ENCODE measurements at places on chromosomes 5 and 9. TPM values are rescaled to one million over a fixed set of nuclear protein-coding genes. Genes with fewer than 3 reads are reported as not detected.

The PCDHGA11 gene
- total RNA-seq, result 12.5 TPM

The PCDHGC5 gene
- total RNA-seq, result 3.7 TPM

The SLC46A2 gene
- 3.1 TPM for total RNA-seq

The KIF27 gene
- total RNA-seq, result 18.9 TPM

The C9orf153 gene
- total RNA-seq, result 3.0 TPM

The DMRT2 gene
- total RNA-seq, result 1.0 TPM

The SH3PXD2B gene
- total RNA-seq, result 24.3 TPM

The C9orf50 gene
- not detected for total RNA-seq

The NME5 gene
- 6.7 TPM for total RNA-seq

The CHSY3 gene
- total RNA-seq, result 23.4 TPM

The LCN15 gene
- not detected for total RNA-seq

The DOCK8 gene
- total RNA-seq, result 12.5 TPM

The SLIT3 gene
- total RNA-seq, result 109 TPM

The SCGB3A1 gene
- total RNA-seq, result not detected

The SOHLH1 gene
- not detected for total RNA-seq

The NDST1 gene
- total RNA-seq, result 27.1 TPM

The LCN9 gene
- not detected for total RNA-seq

Measured in urinary bladder (tissue), 4 donors.